ENCODE measurements at places on chromosomes 12 and 14. TPM values are rescaled to one million over a fixed set of nuclear protein-coding genes. Genes with fewer than 3 reads are reported as not detected.

Gene RTL1
- total RNA-seq, result not detected

Gene SERPINA3
- 74.6 TPM for total RNA-seq

Gene DIO3
- 1.9 TPM for total RNA-seq

Gene SLCO1C1
- 0.92 TPM for total RNA-seq

- no peak for DNase-seq
Measured at GRCh38 chr14:35222324-35222723, 69.9 kb upstream of the PSMA6 start.

- DNase-seq, result no peak
Measured at GRCh38 chr14:66114071-66114470, 372.1 kb upstream of the CCDC196 start.

DNA sequence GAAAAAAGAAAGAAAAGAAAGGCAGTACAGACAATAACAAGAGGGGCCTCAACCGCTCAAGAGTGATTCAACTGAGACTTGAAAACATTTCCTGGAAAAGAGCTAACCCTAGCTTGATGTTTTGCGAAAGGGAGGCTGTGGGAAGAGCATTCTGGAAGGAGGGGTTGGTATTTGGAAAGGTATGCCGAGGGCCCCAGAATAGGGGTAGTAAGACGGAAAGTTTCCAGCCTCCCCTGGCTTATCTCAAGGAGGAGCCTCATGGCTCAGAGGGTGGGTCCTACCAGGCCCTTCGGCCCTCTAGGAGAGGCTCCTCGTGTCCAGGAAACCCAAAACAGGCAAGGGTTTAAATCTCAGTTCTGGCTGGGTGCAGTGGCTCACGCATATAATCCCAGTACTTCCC is 8.4 kb downstream of the RNU4-2 start:
- DNase-seq, result no peak

DNA sequence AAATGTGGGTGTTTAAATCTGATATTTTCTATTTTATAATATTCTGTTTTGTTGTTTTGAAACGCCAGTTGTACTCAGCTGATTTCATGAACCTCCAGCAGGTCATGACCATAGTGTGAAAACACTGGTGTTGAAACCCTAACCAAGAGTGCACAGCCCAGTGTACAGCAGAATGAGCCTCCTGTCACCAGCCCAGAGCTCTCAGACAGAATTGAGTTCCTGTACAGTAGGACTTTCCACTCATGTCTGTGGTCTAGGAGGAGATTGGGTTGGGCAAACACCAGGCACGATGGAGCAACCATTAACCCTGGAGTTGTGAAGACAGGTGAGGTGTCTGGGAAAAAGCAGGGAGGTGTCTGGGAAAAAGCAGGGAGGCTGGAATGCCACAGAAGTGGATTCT is 908.8 kb downstream of the VRK1 start:
- no peak for DNase-seq

DNA sequence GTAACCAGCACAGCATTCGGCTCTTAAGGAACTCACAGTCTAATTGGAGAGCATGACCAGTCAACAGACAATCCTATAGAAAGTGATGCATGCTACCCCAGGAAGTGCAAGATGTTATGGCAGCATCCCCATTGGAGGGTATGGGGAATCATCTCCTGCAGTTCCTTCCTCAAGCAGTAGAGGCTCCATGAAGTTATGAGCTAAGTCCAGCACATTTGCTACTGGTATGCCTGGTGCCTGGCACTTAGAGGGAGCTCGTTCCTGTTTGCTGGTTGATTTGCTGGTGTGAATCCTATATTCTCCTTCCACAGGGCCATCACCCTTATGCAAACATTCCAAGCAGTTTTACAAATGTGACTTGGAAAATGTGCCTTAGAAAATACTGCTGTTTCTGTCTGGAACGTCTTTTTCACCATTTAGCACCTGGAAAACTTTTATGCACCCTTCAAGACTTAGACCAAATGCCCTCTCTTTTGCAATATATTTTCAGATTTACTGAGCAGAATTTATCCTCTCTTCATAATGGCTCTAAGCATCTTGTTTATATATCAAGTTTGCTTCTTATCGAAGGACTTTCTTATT is 136.1 kb upstream of the WSCD2 start:
- no peak for DNase-seq

DNA sequence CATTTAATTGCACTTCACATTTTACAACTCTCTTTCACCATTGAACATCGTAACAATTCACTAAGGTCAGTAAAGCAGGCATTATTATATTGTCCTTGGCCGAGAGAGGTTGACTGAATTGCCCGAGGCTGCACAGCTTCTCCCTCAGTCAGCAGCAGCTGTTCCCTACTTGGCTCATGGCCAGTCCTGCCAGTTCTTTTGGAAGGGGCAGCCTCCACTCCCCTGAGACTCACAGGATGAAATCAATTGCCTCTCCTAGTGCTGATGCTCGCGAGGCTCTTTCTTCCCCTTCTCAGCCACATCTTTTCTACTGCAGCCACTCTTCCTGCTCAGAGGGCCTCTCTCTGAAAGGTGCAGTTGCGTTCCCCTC is 79.9 kb upstream of the KCNA1 start:
- DNase-seq, result no peak

- DNase-seq, result peak; percentile 70
Measured at GRCh38 chr12:40208707-40209446, 15.9 kb upstream of the LRRK2 start.

DNA sequence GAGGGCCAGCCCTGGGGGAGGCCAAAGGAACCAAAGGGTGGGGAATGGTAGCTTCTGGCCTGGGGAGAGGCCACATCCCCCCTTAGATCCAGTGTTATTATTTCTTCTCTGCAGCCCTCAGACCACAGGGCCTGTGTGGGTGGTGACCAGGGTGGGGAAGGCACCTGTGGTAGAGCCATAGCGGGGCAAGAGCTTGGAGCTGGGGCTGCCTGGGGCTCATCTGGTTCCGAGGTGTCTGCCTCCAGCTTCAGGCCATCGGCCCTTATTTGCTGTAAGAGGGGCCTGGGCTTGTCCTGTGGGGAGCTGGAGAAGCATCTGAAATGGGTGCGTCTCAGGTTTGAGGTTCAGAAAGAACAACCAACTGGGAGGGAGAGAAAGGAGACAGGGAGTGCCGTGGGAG is 2.1 kb upstream of the B3GNT4 start:
- DNase-seq, result no peak
